AG08396 (cell line): ENCODE measurements at places on chromosomes 5 and 9.

GRCh38 chr9:99807956-99808355, 13.7 kb upstream of the NR4A3 start:
- DNase-seq, result no peak

GRCh38 chr9:27870404-27870803, 297.1 kb upstream of the C9orf72 start:
- no peak for DNase-seq

- DNase-seq, result no peak
Observed at GRCh38 chr9:16105168-16106020, 552.6 kb downstream of the CCDC171 start.

GRCh38 chr5:136037001-136037705, 8.4 kb downstream of the TGFBI start:
- no peak for DNase-seq

- DNase-seq, result no peak
Observed at GRCh38 chr9:113293285-113293878, 9.8 kb downstream of the RNF183 start.

DNA sequence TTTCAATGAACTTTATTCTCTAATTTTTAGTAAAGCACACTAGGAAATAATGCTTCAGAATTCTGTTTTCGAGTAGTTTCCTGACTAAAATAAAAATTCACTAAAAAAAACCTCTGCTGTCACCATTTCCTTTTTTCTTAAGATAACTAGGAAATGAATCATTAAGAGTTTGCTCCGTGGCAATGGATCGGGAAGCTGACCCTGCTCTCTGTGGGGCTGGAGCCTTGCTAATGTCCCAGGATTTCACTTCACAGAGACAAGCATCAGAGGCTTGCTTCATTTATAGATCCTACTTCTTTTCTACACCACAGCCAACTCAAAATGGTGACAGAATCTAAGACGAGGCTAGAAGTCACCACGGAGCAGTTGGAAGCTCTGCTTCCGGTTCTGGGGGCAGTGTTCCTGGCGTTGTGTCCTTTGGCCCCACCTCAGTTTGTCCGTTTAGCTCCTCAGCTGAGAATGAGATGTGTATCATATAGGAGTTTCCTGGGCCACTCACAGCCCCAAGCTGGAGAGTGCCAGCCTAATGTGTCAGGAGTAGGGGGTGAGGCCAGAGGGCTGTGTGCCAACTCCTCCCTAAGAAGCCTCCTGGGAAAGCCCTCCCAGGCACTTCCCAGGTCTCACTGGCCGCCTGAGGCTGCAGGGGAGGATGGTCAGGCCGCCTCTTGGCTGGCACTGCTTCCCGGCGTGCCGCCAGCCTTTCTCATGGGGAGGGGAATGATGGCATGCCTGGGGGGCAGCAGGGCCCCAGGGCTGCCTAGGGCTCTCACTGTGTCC, 19.6 kb downstream of the TENT4A start:
- DNase-seq, result peak; percentile 61

DNA sequence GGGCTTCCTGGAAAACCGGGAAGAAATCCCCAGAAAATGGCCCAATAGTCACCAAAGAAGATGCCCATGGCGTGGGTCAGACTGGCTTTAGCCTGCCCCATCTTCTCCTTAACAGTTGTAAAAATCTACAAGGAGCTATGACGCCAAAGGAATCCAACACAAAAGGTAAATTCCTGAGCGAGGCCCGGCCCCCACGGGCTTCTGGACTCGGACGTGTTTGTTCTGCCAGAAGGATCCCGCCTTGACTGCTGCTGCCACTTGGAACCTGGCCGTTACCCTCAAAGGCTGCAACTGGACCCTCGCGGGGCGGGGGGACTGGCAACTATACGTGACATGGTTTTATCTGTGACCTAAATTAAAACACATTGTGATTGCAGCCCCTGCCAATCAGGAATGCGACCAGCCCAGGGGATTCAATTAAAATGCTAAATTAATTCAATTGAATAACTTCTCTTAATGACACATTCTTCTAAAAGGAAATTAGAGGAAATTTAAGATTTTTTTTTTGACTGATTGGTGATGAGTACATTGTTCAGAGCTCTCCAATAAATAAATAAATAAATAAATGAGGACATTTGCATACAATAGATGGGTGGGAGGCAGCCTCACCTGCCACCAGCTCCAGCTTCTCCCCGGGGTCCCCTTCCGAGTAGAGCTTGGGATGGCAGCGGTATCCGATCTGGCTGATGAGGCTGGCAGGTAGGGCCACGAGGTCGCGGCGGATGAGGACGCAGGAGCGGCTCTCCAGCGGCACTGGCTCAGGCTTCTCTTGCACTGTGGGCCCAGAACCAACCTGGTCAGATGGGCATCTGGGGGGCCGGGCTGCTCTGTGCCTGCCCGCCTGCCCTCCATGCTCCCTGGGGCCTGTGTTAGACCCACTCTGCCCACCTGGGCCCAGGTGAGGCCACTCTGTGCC, 54.7 kb upstream of the UBAC1 start:
- DNase-seq, result no peak

DNA sequence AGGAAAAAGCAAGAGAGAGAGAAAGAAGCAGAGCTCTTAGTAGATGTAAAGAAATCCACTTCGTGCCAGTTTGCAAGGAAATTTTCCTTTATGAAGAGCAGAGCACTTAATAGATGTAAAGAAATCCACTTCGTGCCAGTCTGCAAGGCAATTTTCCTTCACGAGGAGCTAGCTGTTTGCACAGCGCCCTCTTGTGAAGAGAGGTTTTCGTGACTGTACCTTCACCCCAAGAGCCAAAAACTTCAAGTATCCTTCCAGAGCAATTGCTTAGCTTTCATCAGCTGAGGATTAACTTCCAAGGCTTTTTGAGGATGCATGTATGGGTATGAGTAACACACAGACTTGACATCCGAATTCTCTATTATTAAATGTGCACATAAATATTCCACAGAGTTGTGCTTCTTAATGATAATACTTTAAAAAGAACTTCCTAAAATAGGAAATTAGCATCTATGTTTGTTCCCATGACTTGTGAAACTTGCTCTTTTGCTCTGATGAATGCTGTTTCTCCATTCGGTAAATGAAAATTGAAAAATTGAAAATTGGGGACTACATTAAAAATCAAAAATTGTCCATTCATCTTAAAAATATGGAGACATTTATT, 525.6 kb downstream of the PDE4D start:
- peak; percentile 25 for DNase-seq

GRCh38 chr9:137748741-137749140, 128.8 kb upstream of the CACNA1B start:
- no peak for DNase-seq

DNA sequence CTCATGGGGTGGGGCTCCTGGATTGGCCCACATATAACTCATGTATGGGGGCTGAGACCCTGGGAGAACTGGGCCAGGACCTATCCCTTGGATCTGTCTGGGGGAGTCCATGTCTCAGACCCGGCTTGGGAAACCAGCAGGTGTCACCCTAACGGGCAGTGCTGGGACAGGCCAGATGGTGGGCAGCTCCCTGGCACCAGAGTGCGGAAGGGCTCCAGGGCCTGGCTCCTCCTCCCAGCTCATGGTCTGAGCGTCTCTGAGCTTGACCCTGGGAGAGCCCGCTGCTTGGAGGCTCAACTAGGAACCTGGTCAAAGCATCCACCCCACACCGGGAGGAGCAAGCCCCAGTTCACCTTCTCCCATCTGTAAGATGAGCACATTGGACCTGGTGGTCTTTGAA, 15.5 kb upstream of the NCS1 start:
- DNase-seq, result no peak

DNA sequence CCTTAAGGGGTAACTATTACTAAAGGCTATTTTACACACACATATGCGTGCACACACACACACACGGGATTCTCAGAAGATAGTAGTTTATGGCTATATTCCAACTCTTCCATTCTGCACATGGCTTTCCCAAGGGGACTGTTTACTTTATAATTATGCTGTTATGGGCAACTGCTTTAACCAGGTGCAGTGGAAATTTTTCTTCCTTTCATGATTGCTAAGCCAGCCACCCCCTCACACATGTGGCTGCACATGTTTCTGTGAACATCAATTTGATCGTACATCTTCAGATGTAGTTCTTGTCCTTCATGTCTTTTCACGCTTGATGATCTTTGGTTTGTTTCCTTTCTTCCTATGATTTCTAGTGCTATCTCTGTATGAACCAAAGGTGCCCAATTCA, 37.0 kb downstream of the MRPS30 start:
- DNase-seq, result no peak

DNA sequence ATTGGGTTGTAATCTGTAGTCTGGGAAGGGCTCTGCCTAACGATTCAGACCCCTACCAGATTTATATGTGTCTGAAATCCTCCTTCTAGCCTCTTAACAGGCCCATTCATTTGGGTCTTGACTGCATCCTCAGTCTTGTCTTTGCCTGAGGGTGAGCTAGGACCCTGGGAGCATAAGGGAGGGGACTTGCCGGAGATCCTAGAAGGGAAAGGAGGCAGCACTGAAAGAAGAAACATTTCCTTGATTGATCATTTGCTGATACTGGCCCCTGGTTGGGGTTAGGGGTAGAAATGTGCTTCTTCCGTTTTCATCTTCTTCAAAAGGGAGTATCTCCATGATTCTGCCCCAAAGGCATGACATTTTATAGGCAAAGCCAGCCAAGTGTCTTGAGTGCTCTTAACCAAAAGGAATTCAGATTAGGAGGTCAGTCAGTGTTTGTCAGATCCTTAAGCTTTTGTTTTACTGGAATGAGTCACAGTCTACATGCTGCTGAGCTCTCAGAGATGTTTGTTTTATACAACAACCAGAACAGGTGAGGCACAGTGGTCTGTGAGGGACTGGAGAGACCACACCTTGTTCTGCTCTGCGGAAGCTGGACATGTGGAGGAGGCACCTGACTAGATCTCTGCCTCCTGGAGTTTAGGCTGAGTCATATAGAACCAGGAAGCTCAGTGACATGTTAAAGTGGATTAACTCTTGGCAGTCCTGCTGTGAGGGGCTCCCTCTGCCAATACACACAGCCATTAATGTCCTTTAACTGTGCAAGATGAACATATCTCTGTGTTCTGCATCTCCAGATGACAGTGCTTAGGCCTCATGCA, 37.7 kb downstream of the PCDHAC2 start:
- DNase-seq, result no peak

DNA sequence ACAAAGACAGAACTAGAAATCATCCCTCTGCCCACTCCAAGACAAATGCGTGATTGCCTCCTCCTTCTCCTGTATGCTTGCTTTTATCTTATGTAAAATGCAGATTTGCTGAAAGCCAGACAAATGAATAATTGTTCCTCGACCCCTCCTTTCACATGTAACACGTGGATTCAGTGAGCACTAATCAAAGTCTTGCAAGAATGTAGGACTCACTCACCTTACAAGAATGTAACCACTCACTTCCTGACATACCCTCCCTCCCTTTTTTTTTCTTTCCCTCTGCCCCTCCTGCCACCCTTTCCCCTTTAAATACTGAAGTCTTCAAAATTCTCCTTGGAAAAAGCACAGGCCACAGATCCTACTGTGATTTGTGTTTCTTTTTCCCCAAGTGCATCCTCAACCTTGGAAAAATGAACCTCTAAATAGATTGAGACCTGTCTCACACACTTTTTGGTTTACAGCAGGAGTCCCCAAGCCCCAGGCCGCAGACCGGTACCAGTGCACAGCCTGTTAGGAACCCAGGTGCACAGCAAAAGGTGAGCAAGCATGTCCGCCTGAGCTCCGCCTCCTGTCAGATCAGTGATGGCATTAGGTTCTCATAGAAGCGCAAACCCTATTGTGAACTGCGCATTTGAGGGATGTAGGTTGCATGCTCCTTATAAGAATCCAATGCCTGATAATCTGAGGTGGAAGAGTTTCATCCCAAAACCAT, 29.4 kb upstream of the HSD17B3 start:
- DNase-seq, result no peak

GRCh38 chr5:7385681-7386080, 10.3 kb upstream of the ADCY2 start:
- no peak for DNase-seq
